ENCODE measurements at places on chromosomes 13 and 19.

GRCh38 chr19:40718774-40719391 lies 2.0 kb downstream of the ITPKC start:
- peak; percentile 44 for DNase-seq

DNA sequence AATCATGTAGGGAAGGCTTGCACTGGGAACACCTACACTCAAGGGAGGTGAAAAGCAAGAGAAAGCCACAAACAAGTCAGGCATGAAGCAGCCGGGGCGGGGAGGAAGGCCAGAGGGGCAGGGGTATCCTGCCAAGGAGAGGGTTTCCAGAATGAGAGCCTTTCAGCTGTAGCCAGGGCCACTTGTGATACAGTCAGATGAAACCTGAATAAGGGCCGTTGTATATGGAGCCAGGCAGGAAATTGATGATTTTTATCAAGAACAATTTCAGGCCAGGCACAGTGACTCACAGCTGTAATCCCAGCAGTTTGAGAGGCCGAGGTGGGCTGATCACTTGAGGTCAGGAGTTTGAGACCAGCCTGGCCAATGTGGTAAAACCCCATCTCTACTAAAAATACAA lies 4.4 kb downstream of the TRPM4 start:
- no peak for DNase-seq

- no peak for DNase-seq
These were observed 225.9 kb downstream of the OLFM4 start for GRCh38 chr13:53254500-53254899.

DNA sequence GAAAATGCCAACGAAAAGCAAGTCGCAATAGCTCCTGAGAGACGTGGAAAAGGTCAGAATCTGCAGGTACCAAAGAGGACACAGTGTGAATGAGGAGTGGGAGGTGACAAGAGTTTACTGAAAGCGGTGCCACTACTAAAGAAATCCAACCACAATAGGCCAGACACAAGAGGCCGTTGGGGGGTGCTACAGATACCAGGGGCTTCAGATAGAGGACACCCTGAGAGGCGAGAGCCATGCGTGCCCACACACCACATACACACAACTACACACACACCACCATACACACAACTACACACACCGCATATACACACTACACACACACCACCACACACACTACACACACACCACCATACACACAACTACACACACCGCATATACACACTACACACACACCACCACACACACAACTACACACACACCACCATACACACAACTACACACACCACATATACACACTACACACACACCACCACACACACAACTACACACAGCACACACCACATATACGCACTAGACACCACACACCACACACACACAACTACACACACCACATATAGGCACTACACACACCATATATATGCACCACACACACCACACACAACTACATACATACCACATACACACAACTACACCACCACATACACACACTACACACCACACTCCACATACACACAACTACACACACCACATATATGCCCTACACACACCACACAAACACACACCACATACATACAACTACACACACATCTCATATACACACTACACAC lies 28.5 kb downstream of the CRYL1 start:
- no peak for DNase-seq

DNA sequence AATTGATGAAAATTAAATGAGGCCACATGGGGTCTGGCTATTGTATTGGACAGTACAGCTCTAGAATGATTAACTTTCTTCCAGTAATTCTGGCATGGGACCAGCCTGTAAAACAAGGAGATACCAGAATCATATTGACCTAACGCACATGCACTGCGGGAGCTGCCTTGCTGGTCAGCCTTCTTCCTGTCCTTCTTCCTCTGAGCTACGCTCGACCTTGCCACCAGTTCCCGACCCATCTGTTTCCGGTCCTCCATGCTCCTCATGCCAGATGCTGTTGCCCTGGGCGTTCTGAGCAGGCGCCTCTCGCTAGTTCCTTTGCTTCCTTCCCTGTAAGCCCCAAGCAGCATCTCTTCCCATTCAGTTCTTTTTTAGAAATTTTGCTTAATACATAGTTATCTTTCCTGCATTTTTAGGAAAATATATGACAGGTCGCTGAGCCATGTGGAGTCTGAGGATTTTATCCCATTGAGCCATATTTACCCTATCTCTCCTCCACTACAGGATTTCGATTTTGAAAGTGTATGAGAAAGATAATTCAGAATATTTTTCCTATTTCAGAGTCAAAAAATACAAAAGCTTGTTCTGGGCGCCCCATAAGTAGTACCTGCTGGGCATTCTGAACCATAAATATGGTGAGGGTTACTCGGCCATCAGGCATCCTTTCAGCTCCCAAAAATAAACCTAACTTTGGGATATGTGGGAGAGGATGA lies 38.6 kb downstream of the TNFRSF19 start:
- DNase-seq: no peak

DNA sequence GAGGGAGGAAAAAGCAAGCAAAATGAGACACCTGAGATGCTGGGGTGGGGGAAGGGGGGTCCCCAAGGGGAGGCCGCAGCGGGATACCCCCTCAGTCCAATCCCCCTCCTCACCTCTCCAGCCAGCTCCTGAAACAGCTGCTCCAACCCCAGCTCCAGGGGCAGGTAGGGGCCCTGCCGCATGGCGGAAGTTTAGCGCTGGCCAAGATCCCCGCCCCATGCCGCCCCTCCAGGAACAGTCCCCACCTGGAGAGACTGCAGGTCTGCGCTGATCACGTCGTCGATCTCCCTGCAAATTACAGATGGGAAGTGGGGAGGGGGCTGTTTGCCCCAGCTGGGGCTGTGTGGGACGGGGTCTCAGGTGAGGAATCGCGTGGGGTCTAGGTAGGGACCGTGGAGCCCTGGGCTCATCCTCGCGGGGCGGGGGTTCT lies 9.0 kb downstream of the CAPN12 start:
- no peak for DNase-seq

Measured in activated naive CD4-positive, alpha-beta T cell treated with anti-CD3 and anti-CD28 coated beads for 36 hours (primary cell).